ENCODE measurements at places on chromosomes 7 and 10.

DNA sequence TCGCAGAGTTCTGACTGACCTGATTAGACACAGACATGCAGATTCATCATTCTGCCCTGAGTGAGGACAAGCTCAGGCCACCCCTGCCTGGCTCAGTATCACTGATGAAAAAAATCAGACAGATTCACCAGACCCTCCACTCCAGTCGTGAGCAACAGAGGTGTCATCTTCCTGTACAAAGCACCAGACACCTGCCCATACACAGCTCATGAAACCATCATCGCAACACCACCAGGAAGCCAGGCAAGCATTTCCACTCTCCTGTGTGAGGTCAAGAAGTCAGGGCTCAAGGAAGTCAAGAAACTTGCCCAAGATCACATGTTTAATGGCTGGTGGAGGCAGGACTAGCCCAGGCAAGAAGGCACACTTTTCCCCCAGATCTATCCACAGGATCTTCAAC, 163.0 kb downstream of the CALN1 start:
- DNase-seq: no peak

DNA sequence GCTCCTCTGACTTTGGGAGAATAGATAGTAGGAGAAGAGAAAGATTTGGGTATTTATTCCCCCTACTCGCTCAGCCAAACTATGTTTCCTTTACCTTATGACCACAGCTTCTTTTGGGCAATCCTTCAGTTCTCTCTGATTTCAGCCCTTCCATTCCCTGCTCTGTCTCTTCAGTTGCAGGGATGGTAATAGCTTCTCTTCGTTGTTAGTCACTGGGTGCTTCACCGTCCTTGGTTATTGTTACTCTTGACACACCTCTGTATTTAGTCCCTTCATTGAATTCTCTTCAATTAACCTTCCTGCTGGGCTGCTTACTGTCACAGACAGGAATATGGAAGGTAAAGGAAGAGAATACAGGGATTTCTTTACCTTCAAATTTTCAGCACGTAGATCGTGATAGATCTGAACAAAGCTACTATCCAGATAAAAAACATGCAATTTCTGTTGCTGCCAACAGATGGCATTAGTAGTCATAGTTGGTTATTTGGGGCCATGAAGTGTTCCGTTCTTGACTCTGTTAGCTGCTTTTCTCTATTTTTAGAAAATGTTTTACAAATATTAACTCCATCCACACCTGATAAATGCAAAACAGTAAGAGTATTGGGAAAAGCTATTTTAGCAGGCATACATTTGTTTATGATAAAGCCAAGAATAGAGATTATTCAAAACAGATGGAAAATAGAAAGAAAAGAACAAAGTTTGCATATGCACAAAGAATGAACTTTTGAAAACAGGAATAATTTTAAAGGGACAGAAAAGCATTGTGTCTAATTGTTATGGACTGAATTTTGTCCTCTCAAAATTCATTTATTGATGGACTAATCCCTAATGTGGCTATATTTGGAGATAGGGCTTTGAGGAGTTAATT, 14.0 kb upstream of the PTTG1IP2 start:
- DNase-seq: peak; percentile 0

GRCh38 chr7:140639366-140640053, 1.1 kb downstream of the DENND2A start:
- no peak for DNase-seq

- DNase-seq: no peak
Measured at GRCh38 chr10:69684020-69684980, 54.3 kb downstream of the FAM241B start.

GRCh38 chr10:91340613-91341362, 69.4 kb upstream of the HECTD2 start:
- no peak for DNase-seq

DNA sequence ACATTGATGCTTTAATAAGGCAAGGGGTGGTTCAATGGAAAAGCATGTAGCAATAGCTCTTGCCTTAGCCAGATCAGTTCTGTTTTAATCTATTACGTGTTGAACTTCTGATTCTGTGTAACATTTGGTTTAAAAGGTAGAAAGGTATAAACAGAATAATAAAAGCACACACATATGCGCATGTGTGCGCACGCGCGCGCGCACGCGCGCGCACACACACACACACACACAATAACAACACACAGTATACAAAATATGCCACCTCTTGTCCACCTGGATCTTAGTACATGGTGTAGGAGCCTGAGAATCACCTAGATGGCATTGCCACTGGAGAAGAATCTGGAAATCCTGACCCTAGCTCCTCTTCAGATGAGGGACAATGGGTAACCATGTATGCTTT, 49.6 kb upstream of the TEX47 start:
- no peak for DNase-seq

DNA sequence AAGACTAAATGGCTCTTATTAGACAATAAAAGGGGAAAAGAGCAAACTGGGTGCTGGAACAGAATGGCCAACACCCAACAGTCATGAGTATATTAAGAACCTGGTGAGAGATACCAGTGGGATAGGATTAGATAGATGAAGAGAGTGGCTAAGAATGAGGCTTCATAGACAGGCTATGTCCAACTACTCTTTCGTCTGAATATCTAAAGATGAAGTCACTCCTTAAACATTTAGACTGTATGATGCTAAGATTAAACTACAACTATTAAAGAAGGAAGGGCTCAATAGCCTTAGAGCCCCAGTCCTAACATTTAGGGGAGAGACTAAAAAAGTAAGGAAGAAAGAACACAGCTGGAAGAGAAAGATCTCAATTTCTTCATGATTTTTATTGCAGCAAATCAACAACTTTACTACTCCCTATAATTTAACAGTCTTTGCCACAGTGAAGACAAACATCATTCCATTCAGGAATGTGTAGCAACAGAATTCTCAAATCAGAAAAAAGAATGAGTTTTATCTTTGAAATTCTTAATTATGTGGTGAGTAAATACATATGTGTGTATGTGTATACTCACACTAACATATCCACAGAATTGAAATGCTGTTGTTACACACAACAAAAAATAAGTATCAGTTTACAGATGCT, 45.6 kb downstream of the CACNA2D1 start:
- no peak for DNase-seq

All from HL-60 (cell line).